ENCODE measurements at places on chromosomes 2 and 18.

DNA sequence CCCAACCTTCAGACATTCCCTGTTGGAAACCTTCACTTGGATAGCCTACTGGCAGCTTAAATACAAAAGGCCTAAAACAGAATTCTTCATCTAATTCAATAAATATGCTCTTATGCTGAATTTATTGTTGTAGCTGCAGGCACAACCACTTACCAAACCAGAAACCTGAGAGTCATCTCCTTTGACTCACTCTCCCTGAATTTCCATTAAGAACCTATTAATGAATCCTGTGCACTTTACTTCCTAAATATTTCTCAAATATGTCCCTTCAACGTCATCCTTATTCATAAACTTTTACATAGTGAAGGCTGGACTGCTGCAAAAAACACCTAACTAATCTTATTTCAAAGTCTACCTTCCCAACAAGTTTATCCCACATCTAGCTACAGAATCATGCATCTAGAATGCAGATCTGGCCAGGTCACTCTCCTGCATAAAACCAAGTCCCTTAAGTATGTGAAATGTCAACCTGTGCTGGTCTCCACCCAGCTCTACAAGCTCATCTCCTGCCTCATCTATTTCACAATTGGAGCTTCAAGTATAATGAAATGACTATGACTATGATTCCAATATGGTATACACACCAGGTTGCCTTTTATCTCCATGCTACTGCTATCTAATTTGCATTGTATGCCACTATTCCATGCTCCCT lies 354.2 kb downstream of the ZEB2 start:
- DNase-seq = no peak

GRCh38 chr2:176626796-176627195 lies 357.6 kb downstream of the MTX2 start:
- DNase-seq = no peak

- no peak for DNase-seq
Observed at GRCh38 chr2:62221141-62221540, 25.2 kb downstream of the B3GNT2 start.

GRCh38 chr18:59062643-59063006 lies 77.1 kb upstream of the SEC11C start:
- no peak for DNase-seq

- peak; percentile 87 for DNase-seq
Observed at GRCh38 chr2:190407662-190408537, at the start of gene MFSD6. Gene MFSD6 (plus strand): TSS chr2:190408355. CDS start chr2:190436030, 27,675 bp downstream.

DNA sequence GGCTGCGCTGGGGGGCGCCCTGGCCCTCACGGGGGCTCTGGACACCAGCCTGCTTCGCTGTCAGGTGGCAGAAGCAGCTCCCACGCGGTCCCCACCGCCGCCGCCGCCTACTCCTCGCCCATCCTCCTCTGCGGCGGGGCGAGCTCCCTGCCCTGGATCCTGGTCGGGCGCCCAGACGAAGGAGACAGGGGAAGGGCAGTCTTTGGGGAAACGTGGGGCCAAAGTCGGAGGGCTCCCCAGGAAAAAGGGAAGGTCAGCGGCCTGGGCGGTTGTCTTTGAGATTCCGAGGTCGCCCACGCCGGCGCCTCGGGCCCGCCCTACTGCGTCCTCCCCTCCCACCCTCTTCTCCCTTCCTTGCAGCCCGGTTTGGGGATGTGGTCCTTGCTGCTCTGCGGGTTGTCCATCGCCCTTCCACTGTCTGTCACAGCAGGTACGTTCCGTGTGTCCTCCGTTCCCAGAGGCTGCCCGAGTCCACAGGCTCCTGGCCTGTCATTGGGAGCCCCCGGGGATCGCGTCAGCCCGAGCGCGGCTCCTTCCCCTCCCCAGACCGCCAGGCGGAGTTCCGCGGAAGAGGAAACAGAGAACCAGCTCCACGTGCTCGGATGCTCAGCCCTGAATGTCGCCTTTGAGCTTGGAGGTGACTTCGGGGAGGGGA lies 800 bp downstream of the IL1RL2 start:
- no peak for DNase-seq

DNA sequence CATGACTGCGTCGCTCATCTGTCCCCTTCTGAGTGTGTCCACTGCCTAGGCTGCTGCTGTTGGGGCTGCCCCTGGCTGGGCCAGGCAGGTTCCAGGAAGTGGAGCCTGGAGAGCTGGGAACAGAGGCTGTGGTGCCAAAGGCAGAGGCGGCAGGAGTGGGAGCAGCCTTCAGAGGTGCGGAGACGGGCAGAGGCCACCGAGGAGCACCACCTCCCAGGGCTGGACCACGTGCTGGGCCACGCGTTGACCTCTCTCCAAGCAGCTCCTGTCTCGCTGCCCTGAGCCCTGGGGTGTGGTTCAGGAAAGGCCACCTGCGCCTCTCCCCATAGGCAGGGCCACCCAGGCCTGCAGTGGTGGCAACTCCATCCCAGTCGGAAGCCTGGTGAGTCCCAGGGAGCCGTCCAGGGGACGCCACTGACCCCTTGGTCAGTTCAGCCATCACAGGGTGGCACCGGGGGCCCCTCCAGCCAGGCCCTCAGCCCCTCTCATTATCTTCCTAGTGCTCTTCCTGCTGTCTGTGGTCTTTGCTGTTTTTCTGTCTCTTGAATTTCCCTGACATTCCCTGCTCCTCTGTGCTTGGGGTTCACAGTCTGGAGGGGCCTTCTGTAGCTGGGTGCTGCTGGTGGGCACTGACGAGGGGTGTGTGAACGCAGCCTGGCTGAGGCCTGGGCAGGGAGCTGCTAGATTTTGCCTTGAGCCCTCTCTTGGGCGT lies 122.8 kb upstream of the HS6ST1 start:
- DNase-seq = no peak

DNA sequence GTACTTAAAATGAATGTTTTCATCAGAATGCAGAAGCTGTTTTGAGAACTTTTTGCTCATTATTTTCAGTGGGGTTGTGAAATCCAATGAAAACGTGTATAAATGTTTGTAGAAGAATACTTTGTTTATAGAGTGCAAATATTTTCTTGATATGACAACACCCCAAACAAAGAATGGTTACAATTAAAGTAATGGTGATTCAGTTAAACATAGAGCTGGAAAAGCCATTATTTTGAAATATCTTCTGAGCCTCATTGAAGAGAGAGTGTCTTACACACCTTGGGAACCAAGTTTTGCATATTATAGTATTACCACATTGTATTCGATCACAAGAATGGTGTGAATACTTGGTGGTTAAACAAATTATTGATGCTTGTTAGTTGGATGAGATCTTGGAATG lies 48.7 kb downstream of the SPTBN1 start:
- DNase-seq = no peak

- no peak for DNase-seq
Observed at GRCh38 chr2:37617119-37617892, 54.1 kb downstream of the CDC42EP3 start.

- no peak for DNase-seq
Observed at GRCh38 chr2:120034621-120035020, 21.7 kb downstream of the EPB41L5 start.

GRCh38 chr2:69583321-69583833 lies 60.2 kb downstream of the AAK1 start:
- no peak for DNase-seq

DNA sequence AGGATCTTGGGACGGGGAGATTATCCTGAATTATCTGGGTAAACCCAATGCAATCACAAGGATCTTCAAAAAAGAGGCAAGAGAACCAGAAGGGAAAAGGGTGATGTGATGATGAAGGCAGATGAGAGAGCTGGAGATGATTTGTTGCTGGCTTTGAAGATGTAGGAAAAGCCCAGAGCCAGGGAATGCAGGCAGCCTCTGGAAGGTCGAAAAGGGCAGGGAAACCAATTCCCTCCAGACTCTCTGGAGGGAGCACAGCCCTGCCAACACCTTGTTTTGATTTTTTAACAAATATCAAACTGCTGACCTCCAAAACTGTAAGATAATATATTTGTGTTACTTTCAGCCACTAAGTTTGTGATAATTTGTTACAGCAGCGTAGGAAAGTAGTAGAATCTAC lies 48.9 kb upstream of the IL1R2 start:
- DNase-seq = no peak

GRCh38 chr18:74083557-74083952 lies 64.1 kb downstream of the FBXO15 start:
- DNase-seq = no peak

GRCh38 chr2:194383401-194383800 lies 1273.6 kb upstream of the SLC39A10 start:
- DNase-seq = no peak

DNA sequence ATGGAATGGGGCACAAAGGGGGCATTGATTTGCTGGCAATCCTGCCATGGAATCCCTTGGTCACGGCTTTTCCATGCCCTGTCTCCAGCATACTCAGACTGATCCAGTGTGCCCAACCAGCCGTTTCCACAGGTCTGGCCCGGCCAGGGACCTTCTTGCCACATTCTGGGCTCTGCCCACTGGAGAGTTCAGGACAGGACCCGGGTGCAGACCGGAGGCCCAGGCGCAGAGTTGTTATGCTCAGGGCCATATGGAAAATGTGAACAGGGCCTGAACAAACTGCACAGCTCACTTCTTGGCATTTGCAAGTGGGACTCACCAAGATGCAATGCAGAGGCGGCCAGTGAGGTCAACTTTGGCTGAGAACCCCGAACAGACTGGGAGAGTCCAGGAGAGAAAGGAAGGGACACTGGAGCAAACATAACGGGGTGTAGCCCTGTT lies 15.6 kb upstream of the ASAP2 start:
- DNase-seq = no peak

DNA sequence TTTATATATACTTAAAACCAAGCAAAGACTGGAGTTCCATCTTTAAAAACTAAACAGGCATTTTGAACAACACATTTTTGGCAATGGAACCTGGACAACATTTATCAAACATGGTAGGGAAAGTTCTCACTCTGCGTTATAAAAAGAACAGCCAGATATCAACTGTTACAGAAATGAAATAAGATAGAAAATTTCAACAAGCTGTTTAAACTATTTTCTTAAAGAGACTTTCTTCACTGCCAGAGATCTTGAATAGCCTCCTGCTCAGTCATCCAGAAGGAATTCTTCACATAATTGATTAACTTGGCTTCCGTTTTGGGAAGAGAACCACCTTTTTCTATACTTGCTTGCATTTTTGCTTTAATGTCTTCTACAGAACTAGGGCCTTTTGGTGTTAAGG lies 166.0 kb upstream of the PIK3C3 start:
- DNase-seq = no peak

- DNase-seq = no peak
Observed at GRCh38 chr2:217975626-217976025, 27.2 kb downstream of the TNS1 start.

GRCh38 chr18:48595703-48596218 lies 56.9 kb downstream of the CTIF start:
- DNase-seq = no peak

DNA sequence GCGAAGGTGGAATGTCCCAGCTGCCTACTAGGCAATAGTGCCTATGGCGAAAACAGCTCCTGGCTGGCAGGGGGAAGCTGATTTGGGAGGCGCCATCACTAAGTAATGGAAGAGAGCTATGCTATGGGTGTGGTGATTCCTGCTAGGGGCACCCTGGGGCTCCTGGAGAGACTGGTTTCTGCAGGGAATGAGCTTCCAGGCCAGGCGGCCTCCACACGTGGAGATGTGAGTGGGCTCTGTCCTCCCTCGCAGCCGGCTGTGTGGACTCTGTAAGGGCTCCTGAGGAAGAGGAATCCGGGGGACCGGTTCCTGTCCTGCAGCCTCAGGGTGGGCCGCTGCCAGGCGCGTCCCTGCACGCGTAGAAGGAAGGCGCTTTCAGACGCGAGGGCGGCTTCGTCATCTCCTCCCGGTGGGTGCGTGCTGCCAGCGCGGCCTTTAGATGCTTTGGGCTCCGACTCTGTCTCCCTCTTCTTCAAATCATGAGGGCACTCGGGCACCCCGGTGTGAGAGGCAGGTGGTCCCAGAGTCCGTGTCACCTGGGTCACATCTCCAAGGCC lies 55.5 kb upstream of the ANKRD62 start:
- no peak for DNase-seq

GRCh38 chr18:6866552-6867085 lies 137.1 kb downstream of the ARHGAP28 start:
- DNase-seq = no peak

- no peak for DNase-seq
Observed at GRCh38 chr18:22879293-22879692, 53.8 kb upstream of the RBBP8 start.

DNA sequence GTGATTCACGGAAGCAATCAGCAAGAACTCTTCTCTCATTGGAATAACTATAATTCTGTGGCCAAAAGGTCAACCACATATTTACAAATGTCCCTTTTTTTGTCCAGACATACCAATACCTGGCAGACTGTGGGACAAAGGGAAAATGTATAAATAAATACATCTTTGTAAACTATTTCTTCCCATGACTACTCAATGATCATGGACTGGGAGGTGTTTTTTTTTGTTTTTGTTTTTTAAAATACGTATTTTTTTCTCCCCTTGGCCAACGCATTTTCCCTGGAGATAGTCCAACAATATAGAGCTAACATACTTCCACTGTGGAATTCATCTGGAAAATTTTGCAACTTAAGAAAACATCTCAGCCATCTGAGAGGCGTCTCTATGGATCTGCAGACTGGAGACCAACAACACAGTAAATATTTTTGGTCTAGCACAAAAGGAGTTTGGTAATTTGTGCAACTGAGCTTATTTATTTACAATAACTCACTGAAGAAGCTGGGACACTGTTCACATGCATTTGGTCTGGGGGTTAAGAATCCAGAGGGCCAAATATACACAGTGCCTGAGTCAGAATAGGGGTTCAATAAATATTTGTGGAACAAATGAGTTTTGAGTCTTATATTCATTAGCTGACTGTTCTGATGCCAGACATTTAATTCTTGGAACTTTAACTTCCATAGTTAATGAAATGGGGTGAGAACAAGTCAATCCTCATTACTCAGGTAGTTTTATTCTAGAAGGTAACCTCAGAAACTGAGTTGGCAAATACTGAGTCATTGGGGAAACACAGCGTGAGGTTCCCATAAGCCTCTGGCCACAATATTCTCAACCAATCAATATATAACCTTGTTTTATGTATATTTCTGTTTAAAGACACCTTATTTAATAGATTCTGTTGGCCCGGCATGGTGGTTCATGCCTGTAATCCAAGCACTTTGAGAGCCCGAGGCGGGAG lies 36.2 kb downstream of the CCBE1 start:
- DNase-seq = no peak
